Hepatic stellate cell (primary cell): ENCODE measurements at places on chromosomes 16 and 17.

DNA sequence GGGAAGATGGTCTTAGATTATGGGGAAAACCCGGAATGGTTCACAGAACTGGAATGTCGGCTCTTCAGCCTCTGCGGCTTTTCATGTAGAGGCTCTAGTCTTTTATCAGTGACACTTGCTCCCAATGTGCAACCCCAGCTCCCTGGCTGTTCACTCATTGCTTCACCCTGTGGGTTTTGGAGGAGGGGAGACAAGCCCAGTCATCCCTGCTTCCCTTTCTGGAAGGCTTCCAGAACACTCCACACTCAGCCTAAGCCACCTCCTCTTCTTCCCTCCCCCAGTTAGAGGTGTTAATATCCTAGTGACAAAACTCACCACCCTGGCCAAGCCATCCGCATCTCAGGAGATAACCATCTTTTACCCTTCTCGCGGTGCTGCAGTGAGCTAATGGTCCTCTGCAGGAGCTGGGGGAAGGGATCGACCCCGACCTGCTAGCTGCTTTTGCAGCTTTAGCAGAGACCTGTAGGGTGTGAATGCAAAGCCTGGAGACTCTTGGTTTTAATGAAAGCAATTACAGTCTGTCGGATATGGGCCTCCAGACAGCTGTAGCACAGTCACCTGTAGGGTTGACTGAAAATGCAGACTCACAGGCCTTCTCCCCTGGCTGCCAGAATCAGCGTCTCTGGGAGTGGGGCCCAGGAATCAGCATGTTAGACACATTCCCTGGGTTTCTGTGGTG is 24.3 kb upstream of the LASP1NB start:
- DNase-seq = peak; percentile 98

- no peak for DNase-seq
Observed at GRCh38 chr17:76528528-76529223, 8.8 kb downstream of the CYGB start.

- DNase-seq = no peak
Observed at GRCh38 chr17:8420041-8420934, 15.4 kb upstream of the NDEL1 start.

DNA sequence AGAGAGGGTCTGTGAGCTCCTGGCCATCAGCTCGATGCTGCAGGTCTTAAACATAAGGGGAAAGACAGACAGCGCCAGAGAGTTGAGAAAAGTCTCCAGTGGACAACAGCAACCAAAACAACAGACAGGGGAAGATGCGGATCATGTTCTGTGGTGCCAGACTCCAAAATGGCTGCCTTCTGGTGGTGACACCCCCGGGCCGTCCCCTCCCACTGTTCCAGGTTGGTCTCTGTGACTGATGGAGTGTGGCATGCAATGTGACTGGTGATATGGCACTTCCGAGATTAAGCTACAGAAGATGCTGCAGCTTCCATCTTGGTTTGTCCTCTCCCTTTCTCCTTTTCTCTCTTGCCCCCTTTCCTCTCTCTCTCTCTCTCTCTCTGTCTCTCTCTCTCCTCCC is 40.4 kb upstream of the RBFOX3 start:
- no peak for DNase-seq

- DNase-seq = no peak
Observed at GRCh38 chr17:39568702-39569101, 39.0 kb downstream of the NEUROD2 start.

- DNase-seq = no peak
Observed at GRCh38 chr17:74734256-74734655, 2.8 kb upstream of the RAB37 start.

DNA sequence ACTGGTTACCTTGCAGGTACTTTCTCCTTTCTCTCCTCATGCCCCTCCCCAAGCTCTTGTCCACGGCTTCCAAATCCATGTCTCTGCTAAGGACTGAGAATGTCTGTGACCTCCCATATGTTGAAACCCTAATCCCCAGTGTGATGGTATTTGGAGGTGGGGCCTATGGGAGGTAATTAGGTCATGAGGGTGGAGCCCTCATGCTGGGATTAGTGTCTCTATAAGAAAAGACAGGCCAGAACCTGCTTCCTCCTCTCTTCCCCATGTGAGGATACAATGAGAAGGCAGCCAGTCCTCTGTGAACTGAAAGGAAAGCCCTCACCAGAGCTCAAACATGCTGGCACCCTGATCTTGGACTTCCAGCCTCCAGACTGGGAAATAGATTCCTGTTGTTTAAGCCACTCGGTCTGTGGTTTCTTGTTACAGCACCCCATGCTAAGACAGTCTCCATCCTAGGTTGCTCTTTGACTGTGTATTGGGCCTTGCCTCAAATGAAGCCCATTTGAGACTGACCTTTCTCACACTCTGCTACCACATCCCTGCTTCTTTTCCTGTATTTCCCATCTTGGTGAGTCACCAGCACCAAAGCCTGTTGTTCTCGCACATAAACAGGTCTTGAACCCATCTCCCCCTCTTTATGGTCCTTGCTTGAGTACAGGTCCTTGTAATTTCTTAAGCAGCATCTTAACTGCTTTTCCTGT is 135.0 kb downstream of the CDK5R1 start:
- DNase-seq = no peak

DNA sequence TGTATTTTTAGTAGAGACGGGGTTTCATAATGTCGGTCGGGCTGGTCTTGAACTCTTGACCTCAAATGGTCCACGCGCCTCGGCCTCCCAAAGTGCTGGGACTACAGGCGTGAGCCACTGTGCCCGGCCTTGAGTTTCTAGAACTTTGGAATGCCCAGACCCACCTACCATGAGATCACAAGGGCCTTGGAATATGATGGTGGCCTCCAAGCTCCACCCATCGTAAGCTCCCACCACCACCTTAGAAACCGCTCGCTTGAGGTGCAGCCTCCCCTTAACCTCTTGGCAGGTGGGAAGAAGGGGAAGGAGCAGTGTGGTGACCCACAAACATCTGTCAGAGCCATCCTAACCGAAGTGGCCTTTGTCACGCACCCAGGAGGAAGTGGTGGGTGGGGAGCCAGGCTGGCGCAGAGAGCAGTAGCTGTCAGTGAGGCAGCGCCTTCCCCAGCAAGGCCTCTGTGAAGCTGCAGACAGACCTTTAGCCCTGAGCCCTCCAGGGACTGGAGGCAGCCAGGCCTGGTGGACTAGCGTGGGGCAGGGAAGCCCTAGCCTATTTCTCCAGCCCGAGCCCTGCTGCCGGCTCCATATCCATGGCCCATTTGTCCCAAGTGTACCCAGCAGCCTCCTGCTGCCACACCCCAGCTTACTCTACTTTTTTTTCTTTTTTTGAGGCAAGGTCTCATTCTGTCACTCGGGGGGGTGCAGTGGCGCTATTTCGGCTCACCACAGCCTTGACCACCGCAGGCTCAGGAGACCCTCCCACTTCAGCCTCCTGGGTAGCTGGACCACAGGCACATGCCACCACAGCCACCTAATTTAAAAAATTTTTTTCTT is 13.1 kb upstream of the SEPHS2 start:
- no peak for DNase-seq

DNA sequence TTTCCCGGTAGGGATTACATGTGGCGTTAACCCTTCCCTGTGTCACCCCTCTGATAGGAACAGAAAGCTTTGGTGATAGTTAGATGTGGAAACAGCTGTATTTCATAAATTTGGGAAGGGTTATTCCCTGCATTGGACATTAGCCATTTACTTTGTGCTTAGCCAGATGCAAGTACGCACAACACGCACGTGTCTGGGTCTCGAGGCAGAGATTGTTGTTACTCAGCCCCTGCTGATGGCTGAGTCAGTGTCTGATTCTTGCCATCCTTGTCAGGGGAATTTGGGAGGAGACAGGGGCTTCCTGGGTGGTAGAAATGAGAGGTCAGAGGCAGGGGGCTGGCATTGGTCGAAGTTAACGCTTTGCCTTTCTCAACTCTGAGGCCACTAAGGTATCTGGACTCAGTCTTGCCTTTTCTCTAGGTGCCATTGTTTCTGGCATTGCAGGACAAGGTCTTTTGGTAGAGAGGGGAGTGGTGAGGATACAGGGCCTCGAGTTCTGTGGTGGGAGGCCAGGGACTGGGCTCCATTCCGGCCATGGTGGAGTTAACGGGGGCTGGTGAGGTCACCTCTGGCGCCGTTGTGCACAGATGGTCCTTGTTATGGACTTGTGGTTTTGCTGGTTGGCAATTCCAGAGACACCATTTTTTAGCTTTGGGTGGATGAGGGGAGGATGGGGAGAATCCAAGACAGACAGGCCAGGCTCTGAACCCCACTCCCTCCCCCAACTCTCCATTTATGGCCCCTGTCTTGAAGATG is 8.2 kb downstream of the MMP2 start:
- no peak for DNase-seq

GRCh38 chr17:9313346-9313745 is 262.3 kb downstream of the STX8 start:
- no peak for DNase-seq

- DNase-seq = no peak
Observed at GRCh38 chr16:69931631-69932030, 19.5 kb upstream of the CLEC18A start.

DNA sequence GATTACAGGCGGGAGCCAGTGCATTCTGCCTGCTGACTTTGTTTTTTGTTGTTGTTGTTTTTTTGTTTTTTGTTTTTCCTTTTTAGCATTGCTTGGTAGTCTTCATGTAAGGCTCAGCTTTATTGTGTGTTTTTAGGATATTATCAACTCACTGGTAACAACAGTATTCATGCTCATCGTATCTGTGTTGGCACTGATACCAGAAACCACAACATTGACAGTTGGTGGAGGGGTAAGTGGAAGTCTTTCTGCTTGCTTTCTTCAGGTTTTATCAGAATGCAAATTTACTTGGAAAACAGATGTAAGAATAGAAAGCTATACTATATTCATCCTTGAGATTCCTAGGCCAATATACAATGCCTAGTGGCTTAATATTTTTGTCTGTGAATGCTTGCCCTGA is 3.3 kb upstream of the CMTM1 start:
- no peak for DNase-seq

GRCh38 chr17:34067011-34067410 is 188.1 kb upstream of the CCL2 start:
- DNase-seq = no peak

GRCh38 chr17:68740555-68741447 is 139.6 kb upstream of the FAM20A start:
- DNase-seq = no peak

- DNase-seq = no peak
Observed at GRCh38 chr17:1412185-1413110, 12.4 kb upstream of the YWHAE start.

DNA sequence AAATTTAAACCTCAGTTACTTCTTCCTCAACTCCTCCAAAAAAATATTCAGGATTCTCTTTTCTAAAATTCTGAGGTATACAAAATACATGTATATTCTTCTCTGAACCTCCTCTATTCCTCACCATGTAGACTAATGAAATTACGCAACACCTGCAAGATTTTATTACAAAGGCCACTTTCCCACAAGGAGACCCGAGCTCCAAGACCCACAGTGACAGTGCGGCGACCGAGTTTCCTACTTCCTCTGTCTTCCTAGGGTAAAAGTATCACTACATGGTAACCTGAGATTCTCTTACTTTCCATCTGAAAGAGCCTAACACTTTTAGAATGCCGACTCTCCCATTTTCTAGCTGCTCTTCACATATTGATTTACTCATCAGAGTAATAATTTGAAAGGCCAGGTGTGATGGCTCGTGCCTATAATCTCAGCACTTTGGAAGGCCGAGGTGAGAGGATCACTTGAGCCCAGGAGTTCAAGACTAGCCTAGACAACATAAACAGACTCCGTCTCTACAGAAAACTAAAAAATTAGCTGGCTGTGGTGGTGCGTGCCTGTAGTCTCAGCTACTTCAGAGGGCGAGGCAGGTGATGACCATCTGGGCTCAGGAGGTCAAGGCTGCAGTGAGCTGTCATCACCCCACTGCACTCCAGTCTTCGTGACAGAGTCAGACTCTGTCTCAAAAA is 35.7 kb downstream of the CYTH1 start:
- no peak for DNase-seq

DNA sequence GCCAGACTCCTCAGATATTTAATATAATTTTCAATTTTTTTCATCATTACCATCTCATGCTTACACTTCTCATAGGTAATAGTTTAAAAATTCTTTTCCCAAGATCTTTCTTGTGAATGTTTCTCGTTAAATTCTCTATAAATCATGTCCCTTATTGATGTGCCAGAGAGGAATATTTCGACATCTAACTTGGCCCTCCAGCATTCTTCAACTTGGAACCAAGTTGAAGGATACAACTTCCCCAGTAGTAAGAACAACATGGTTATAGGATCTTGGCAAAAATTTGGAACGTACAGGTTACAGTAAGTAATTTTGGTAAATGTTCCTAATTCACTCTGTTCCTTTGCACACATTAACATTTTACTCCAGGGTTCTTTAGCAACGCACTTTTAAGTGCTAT is 731.8 kb downstream of the CDH11 start:
- DNase-seq = no peak

GRCh38 chr17:14427900-14428647 is 127.2 kb downstream of the HS3ST3B1 start:
- no peak for DNase-seq

DNA sequence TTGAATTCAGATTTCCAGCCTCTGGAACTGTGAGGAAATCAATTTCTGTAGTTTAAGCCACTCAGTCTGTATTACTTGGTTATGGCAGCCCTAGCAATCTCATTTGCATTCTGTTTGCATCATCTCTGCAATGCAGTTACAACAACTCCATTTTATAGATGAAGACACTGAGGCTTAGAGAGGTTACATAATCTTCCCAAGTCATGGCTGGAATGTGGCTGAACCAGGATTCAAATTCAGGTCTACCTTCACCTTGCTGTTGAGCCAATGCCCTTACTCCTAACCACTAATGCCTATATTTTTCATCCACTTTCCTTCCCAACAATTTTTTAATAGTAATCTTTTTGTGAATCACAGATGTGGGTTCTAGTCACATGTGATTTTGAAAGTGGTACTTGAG is 469.8 kb upstream of the CCL2 start:
- no peak for DNase-seq

GRCh38 chr17:41535764-41536481 is 7.8 kb upstream of the KRT19 start:
- no peak for DNase-seq

DNA sequence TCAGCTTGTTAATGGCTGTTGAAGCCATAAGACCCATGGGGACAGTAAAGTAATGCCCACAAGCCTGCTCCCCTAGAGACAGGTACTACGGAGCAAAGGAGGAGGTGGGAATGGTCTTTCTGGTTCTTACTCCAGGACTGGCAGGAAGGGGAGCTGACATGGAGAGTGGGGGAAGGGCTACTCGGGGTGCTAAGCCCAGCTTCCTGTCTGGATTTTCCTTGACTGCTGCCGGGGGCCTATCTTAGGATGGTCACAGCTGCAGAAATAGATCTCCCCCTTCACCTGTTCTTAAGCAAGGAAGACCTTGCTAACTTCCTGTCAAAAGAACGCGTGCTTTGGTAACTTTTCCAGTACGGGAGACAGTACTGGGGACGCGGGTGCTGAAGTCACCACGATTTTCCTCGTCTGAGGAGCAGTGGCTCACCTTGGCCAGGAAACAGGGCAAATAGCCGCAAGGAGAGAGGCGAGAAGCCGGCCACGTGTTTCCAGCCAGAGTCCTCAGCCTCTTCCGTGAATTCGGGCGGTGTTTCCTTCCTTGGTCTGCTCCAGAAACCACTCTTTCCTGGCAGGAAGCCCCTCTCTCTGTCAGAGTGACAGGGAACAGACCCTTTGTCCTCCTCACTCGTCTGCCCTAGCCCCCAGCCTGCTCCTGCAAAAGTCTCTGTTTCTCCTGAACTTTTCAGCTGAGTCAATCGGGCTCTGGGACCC is 656 bp upstream of the PRR29 start:
- no peak for DNase-seq
